ENCODE measurements at places on chromosomes 6 and 20.

DNA sequence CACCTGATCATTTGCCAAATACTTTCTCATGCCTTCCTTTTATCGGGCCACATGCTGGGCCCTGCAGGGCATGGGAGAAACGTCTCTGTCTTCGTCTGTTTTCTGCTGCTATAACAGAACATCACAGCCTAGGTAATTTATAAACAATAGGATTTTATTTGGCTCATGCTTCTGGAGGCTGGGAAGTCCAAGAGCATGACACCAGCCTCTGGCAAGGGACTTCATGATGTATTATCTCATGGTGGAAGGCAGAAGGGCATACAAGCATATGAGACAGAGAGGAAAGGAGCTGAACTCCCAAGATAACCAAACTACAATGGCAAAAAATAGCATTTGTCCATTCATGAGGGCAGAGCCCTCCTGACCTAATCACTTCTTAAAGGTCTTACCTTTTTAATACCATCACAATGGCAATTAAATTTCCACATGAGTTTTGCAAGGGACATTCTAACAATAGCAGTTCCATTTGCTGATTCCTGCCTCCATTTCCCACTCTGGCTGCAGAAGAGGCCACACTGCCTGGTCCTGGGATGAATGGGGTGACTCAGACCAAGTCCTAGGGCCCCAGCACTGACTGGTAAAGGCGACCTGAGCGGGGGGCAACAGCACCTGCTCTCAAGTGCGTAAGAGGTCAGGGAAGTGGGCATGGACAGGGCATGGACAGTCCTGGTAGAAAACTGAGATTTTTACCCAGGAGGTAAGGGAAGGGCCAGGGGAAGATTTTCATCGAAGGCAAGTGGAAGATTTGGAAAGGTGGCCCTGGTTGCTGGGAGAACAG is 5.1 kb upstream of the ZBP1 start:
- no peak for DNase-seq

DNA sequence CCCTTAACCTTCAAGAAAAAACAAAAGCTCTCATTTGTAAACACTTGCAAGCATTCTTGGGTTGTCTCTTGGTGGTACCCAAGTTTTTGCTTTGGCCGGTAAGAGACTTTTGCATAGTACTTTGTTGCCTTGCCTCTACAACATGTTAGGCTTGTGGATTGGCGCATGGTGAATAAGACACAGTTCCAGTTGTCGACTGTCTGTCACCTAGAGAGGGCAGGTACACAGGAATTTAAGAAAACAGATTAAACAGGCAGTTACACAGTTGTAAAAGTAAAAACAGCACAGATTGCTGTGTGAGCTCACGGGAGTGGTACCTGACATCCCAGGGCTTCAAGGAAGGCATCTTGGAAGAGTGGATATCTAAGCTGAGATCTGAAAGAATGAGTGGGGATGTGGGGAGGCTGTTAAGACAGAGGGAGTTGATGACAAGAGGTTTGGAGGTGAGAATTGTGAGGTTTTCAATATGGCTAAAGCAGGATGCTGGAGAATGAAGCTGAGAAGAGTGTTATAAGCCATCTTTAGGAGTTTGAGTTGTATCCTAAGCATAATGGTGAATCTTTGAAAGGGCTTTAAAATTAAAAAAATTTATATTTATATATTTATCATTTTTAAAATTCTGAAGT is 19.2 kb downstream of the UTRN start:
- DNase-seq: no peak

GRCh38 chr6:126174697-126175096 is 165.2 kb upstream of the CENPW start:
- no peak for DNase-seq

DNA sequence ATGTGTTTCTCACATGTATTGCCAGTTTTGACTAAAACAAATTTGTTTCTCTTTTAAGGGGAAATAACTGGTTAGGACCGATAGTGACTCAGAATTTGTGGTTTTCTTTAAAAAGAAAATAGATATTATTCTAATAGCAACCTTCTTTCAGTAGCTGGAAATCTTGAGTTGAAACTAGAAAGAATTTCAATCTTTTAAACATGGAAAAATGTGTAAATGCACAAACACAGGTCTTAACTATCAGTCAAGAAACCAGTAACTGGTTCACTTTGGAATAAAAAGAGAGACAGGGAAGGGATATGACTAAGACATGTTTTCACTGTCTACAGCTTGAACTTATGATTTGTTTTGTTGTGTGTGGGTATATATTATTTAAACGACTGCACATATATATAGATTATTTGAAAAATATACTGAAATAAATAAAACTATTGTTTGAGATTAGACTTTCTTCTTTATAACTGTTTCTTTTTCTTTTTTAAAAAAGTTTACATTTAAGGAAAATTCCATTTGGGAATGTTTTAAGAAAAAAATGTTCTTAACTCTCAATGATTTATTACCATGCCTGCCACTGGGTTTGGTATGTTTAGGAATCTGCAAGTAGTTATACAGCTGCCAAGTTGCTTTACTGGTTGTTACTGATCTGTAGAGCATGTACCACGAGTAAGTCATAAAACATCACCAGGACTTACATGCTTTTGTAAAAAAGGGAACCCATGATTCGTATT is 753.3 kb upstream of the MARCKS start:
- DNase-seq: no peak

- DNase-seq: no peak
Observed at GRCh38 chr6:135830452-135830881, 21.0 kb upstream of the PDE7B start.

DNA sequence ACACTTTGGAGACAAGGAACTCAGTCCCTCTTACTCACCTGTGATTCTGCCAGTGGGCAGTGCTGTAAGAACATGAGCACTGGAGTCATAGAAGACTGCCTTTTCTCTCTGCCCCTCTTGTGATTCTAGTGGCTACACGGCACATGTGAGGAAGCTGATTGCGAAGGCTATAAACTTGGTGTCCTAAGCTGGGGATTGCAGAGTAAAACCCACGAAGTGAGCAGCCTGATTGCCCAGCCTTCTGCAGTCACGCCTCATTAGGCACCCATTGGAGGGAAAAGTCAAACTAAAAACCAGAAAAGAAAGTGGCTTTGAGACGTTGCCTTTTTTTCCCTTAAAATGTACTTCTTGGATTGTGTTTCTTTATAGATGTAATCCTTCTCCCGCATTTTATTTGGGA is 748.4 kb upstream of the CHD6 start:
- DNase-seq: no peak

GRCh38 chr6:111837641-111838500 is 35.4 kb downstream of the FYN start:
- no peak for DNase-seq

DNA sequence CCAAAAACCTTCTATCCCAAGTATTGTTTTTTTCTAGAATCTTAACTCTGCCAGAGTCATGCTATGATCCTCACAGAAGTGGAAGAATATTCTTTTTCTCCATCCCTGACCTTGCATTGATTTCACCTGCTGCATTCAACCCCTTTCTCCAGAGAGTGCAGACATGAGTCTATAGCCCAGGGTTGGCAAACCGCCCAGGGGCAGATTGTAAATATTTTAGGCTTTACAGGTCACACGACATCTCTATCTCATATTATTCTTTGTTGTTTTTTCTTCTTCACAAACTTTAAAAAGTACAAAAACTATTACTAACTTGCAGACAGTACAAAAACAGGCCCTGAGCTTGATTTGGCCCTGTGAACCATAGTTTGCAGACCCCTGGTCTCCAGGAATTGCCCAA is 112.1 kb upstream of the ASF1A start:
- DNase-seq: no peak

DNA sequence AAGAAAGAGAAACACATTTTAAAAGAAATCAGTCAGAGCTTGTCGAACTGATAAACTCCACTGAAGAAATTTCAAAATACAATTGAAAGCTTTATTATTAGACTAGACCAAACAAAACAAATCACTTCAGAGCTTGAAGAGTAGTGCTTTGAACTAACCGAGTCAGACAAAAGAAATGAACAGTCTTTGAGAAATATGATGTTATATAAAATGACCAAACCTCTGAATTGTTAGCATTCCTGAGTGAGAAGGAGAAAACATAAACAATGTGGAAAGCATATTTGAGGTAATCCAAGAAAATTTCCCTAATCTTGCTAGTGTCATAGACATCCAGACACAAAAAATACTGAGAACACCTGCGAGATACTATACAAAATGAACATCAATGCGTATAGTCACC is 13.2 kb upstream of the CST4 start:
- DNase-seq: no peak

DNA sequence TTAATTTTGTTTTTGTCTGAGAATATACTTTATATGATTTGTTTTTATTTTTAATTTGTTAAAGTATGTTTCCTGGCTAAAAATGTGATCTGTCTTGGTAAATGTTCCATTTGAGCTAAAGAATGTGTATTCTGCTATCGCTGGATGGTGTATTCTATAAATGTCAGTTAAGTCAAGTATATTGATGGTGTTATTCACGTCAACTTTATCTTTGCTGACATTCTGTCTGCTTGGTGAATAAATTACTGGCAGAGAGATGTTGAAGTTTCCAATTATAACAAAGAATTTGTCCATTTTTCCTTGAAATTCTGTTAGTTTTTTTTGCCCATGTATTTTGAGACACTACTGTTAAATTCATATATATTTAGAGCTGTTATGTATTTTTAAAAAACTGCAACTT is 1131.8 kb upstream of the GJE1 start:
- DNase-seq: no peak

- DNase-seq: no peak
Observed at GRCh38 chr20:17715075-17715474, 15.3 kb downstream of the BANF2 start.

DNA sequence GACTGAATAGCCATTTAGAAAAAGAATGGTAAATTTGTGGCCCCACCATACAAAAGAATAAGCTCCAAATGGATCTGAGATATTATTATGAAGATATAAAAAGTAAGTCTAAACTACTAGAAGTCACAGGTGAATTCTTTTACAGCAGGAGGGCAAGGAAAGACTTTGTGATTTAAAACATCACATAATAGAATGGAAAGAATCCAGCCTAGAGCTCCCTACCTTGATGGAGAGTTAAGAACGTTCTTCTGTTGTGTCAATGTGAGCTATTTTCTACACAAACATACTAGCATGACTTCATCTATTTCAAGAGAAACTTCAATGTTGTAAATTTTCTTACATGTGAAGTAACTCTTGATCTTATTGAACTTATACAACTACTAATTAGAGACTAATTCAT is 100.0 kb upstream of the NRSN1 start:
- DNase-seq: no peak

DNA sequence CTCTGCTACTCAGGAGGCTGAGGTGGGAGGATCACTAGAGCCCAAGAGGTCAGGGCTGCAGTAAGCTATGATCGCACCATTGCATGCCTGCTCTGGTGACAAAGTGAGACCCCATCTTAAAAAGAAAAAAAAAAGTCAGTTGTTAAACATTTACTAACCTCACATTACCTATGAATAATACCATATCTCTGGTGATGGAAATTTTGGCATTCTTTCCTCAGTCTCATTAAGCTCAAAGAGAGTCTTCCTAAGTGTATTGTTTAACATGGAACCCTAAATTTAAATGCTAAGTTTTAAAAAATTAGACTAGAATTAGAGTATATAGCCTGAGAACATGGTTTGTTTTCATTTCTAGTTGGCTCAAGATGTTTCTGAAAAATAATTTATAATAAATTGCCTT is 11.3 kb upstream of the BFSP1 start:
- DNase-seq: no peak

DNA sequence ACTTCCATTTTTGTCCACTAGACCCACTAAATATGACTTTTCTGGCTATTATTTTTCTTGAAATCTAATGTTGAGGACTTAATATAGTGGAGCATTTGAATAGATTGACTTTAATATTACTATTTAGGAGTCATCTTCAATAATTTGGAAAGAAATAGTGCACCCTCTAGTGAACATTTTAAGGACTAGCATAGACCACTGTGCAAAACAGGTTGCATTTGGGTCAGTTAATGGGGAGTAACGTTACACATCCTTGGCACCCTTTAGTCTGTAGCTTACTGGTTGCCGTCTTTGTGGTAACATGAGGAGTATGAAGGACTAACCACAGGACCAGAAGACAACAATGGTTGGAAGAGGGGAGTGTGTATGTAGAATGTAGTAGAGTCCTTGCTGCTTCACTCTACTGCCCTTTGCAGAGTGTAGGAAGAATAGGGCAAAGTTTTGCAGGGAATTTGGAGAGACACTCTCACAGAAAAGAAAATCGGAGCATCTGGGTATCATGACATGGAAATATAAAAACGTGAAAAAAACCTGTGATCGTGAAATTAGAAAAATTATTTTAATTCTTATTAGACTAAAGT is 25.2 kb downstream of the RFPL4B start:
- DNase-seq: no peak

DNA sequence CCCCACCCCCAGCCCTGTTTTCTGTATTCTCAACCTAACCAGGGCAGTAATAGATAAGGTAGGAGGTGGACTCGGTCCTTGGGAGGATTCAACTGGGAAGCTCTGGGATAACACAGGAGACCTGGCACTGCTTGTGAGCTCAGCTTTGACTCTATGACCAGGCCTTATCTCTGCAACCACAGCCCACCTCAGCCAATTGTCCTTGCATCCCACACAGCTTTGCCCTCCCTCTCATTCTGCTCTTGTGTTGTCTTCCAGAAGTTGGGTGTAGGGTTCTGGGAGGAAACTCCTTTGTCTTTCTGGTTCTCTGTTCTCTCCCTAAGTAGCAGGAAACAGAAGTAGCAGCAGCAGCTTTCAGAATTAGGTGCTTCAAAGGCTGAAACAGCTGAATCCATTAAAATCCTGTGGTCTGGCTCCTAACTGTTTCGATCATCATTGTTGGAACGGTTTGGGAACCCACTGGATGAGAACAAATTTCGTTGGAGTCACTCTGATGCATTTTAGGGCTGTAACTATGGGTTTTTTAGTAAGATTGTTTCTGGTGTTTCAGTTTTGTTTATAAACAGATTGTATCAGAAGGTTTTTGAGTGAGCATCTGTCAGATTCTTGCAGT is 32.4 kb upstream of the SNX9 start:
- no peak for DNase-seq
